ENCODE measurements at places on chromosomes 2 and 18. TPM values are rescaled to one million over a fixed set of nuclear protein-coding genes. Genes with fewer than 3 reads are reported as not detected.

C2orf72 gene
- 0.13 TPM for polyA plus RNA-seq

- no peak for DNase-seq
Measured at GRCh38 chr2:233336541-233336940, 17.8 kb upstream of the DGKD start.

GRCh38 chr2:36805635-36806224 lies 109.2 kb downstream of the VIT start:
- DNase-seq: no peak

DNA sequence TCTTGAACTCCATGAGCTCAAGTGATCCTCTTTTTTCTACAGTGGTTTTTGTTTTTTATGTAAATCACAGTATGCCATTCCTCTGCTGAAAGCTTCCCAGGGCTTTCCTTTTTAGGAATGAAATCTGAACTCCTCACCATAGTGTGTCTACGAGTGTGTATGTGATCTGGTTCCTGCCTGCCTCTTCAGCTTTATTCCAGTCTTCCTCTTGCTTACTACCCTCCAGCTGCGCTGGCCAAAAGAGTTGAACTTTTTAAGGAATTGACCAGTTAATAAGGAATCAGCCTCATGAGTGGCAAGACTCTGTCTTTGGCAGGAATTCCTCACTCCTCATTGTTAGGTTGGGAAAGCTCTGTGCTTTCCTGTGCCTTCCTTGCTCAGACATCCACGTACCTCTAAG lies 4.0 kb downstream of the CCT7 start:
- DNase-seq: no peak

- DNase-seq: no peak
Measured at GRCh38 chr2:233764761-233765160, 4.7 kb downstream of the UGT1A1 start.

GRCh38 chr2:27914041-27914804 lies 23.7 kb downstream of the BABAM2 start:
- DNase-seq: no peak

GRCh38 chr2:136013136-136013685 lies 27.8 kb upstream of the DARS1 start:
- no peak for DNase-seq

DNA sequence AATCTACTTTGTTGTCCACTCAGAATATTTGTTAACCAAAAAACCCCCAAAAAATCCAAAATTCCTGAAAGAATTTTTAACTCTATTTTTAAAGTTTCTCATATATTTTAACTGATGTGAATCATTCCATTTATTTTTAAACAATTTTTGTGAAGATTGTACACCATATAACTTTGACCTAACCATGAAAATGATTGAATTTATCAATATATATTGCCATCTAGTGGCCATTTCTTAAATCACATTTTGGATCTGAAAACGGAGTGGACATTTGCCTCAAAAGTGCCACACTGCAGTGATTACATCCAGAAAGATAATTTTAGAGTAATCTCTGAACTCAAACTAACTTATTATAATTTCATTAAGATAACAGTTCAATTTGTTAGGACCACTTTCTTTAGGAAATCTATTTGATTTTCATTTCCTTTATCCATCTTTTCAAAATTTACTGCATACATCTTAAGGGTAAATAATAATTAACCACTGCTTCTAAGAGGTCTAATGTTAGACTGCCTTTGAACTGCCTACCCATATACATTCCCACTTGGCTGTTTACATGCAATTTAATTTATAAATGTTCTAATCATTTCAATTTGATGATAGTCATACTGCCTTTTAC lies 71.1 kb downstream of the DSC3 start:
- DNase-seq: no peak

- DNase-seq: no peak
Measured at GRCh38 chr2:140491876-140492275, 1638.9 kb downstream of the LRP1B start.

DNA sequence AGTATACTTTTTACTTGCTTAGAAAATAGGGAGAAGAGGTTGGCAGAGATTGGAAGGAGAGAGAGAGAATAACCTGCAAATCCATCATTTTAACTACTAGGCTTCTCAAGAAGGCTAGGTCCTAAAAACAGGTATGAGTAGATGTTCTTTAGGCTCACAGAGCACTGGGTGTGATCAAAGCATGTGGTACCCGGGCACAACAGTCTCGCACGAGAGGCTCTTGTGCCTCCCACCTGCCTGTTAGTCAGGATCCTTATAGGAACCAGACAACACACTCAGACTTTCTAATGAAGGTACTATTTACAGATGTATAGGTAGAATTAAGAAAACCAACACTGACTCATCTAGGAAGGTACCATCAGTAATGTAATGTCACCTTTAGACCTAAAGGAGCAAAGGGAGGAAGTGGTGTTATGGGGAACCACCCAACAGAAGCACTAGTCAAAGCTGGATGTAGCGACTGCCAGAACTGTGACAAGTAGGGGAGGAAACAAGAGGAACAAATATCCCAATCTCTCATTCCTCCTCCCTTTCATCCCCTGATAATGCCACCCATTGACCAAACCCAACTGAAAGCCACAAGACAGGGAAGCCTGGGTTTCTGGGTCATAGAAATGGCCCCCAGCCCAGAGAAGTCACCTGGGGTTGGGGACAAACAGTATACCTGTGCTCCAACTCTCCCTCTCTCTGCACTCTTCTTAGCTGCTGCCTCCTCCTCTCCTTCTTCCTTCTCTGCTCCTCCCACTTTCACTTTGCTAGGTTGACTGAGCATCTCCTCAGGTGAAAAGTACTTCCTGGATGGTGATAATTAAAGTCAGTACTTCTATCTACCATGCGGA lies 16.0 kb upstream of the MARCHF4 start:
- DNase-seq: no peak

DNA sequence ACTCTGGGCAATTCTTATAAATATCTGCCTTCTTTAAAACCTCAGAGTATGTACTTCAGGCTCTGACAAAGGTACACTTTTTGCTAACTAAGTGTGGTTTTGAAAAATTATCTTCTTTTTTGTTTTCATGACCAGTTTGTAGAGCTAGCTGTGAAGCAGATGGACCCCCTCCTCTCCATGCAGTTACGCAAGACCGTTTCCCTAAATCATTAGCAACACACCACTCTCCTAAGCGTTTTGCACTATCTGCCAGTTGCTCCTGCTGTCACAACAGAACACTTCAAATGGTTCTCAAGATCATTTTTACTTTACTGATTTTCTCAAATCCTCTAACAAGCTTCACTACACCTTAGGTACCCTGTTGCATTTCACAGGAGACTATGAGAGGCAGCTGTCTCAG lies 53.3 kb downstream of the GULP1 start:
- DNase-seq: no peak

- DNase-seq: no peak
Measured at GRCh38 chr2:225103737-225104141, 61.5 kb upstream of the DOCK10 start.

- DNase-seq: no peak
Measured at GRCh38 chr2:15918761-15919356, 21.5 kb upstream of the MYCN start.

- no peak for DNase-seq
Measured at GRCh38 chr2:84846741-84847142, 34.1 kb downstream of the TRABD2A start.
